ENCODE measurements at places on chromosomes 11 and 22.

- no peak for DNase-seq
Observed at GRCh38 chr22:33601062-33601461, 319.2 kb downstream of the LARGE1 start.

DNA sequence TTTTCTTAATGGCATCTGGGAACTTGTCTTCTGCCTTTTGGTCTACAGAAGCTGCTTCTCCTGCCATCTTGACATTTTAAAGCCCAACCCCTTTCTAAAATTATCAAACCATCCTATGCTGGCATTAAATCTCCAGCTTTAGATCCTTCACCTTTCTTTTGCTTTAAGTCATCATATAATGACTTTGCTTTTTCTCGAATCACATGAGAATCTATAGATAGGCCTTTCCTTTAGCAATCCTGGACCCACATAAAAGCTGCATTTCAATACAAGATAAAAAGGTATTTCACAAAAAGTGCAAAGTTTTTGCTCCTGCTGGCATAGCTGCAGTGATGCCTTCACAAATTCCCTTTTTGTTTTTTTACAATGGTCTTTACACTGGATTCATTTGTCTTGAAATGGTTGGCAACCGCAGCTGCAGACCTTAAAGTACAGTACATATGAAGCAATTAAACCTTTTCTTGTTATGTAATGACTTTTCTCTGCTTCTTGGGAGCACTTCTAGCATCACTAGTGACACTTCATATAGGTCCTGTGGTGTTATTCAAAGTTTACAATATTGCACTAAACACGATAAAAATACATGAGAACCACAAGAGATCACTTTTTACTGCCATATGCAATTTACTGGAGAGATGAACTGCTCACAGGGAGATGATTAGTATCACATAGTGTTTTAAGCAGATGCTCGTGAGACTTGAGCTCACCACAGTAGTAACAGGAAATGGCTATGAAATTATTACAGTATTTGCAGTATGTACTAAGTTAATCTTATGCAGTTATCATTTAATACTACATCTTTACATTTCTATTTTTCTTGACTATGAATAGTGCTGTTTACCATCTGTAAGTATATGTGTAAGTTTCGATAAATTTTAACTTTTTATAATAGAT lies 41.6 kb downstream of the ACER3 start:
- DNase-seq: no peak

GRCh38 chr11:88398791-88399570 lies 61.4 kb upstream of the CTSC start:
- no peak for DNase-seq

GRCh38 chr11:12543596-12544415 lies 130.4 kb upstream of the TEAD1 start:
- DNase-seq: no peak

- DNase-seq: no peak
Observed at GRCh38 chr11:127182586-127183203, 182.1 kb upstream of the KIRREL3 start.
